Aorta (tissue), 5 donors: ENCODE measurements at places on chromosomes 3 and 15. TPM values are rescaled to one million over a fixed set of nuclear protein-coding genes. Genes with fewer than 3 reads are reported as not detected.

SLC28A1 gene
- total RNA-seq: 2.0 TPM

DNA sequence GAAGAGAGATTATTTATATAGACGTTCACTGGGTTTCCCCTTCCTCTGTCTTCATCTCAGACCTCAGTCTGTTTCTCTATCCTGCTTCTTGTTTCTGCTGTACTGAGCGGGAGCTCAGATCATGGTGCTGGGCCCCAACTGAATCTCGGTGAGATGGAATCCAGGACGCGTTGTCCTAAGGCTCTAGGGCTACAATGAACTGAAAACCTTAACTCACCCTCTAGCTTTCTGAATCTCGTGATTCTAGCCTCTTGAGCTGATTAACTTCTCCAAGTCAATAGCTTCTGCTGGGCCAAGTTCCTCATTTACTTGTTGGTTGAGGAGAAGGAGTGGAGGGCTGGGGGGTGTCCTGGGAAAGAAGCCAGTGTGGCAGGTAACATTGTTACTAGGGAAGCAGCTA lies 32.7 kb upstream of the MAP3K13 start:
- no peak overlapping the region for H3K4me3 ChIP-seq
- no peaks in the 10 kb centered on the region for H3K4me1 ChIP-seq
- no peaks in the 10 kb centered on the region for H3K27me3 ChIP-seq

- H3K36me3 ChIP-seq: no peaks in the 10 kb centered on the region
- no peak for DNase-seq
- H3K27me3 ChIP-seq: no peaks in the 10 kb centered on the region
- H3K27ac ChIP-seq: no peak overlapping the region
- no peak overlapping the region for H3K4me3 ChIP-seq
These were observed 133.8 kb upstream of the MCTP2 start for GRCh38 chr15:94097552-94097951.

WDR93 gene
- total RNA-seq: not detected

DNA sequence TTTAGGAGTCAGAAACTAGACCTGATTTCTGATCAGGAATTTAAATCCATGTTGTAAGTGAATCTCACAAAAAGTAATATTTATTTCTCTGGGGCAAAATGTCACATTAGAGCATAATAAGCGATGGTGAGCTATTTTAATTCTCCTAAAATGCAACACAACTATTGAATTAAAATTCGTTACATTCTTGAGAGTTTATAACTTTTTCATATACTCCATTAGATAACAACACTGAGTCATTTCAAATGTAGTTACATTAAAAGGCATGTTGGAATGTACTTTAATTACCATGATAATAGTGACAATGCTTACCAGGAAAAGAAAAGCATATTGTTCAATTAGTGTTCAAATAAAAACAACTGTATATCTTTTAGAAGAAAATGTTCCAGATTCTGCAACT lies 116.9 kb downstream of the CADM2 start:
- H3K4me1 ChIP-seq: no peaks in the 10 kb centered on the region
- H3K4me3 ChIP-seq: no peak overlapping the region
- no peaks in the 10 kb centered on the region for H3K27me3 ChIP-seq

DNA sequence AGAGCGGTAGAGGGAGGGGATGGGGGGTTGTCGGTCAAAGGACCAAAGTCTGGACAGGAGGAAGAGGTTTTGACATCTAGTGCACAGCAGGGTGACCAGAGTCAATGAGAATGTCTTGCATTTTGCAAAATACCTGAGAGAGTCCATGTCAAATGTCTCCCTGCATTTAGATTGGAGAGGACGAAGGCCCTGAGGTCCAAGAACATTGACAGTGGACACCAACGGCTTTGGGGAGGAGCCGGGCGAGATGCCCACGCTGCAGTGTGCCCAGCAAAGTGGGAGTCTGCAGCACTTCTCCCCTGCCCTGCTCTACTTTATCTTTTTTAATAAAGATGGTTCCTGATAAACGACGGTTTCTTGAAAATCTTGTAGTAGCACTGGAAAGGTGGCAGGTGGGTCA lies 67.4 kb upstream of the TAMM41 start:
- H3K27ac ChIP-seq: no peak overlapping the region
- no peaks in the 10 kb centered on the region for H3K4me1 ChIP-seq
- no peak for DNase-seq
- H3K27me3 ChIP-seq: no peaks in the 10 kb centered on the region
- no peak overlapping the region for H3K4me3 ChIP-seq

DNA sequence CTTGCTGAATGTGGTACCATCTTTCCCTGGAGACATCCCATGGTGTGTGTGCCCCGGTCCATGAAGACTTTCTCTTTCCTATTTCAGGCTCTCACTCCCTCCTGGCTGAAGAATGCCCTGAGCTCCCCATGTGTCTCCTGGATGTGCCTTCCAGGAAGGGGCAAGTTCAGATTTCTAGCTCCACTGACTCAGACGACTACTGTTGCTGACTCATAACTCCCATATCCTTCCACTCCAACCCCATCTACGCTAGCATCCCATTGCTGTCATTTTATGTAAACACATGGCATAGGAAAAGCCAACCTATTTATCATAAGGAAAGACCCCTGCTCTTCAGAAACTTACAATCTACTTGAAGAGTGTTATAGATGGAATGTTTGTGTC lies 95.0 kb downstream of the ADCY5 start:
- H3K4me1 ChIP-seq: peaks cover 3% of the 10 kb centered on the region
- H3K36me3 ChIP-seq: no peaks in the 10 kb centered on the region
- no peak overlapping the region for H3K4me3 ChIP-seq
- no peaks in the 10 kb centered on the region for H3K27me3 ChIP-seq

DNA sequence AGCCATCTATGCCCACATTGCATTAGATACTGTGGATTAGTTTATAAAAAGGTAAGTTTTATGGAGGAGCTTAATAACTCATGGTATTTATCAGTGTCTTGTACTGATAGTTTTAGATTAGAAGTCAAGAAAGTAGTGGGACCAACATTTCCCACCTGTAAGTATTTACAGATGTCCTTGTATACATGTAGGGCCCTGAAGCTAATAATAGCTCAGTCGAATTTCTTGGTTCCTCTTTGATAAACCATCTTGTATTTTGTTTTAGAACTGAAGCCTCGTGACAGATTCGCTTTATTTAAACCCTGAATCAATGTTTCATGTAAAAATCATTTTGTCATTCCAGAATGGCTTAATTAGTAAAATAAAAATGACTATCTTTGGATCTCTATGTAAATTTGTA lies 73.4 kb downstream of the CRYBG3 start:
- no peak overlapping the region for H3K27ac ChIP-seq
- no peaks in the 10 kb centered on the region for H3K4me1 ChIP-seq
- H3K4me3 ChIP-seq: no peak overlapping the region
- no peak for DNase-seq

GPR149 gene
- not detected for total RNA-seq

DNA sequence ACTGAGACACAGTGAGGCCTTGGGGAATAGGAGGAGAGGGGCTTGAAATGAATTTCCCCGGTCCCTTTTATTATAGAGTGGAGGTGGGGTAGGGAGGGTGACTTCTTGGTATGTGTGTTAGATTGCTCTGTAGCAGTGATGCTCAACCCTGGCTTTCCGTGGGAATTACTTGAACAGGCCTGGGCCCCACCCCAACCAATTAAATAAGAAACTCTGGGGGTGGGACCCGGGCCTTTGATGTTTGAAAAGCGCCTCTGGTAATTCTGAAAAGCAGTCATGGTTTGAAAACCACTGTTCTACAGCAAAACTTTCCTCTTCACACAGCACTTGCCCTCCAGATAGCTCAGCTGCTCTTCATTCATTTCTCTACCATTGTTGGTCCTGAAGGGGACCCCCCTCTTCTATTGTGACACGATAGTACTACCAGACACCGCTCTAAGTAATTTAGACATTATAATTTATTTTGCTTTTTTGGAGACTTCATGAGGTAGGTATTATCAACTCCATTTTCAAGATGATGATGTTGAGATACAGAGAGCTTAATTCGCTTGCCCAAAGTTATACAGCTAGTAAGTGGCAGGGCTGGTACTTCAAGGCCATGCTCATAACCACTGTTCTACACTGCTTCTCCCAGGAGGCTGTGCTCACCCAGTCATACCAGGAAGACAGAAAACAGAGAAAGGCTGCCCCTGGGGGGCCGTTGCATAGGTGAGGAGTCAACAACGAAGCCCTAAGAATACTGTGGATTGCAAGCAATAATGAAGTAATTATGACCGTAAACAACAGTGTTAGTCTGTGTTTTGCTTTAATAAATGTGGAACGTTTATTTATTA lies 176.2 kb downstream of the PEX5L start:
- H3K4me3 ChIP-seq: no peak overlapping the region
- H3K4me1 ChIP-seq: no peaks in the 10 kb centered on the region
- H3K27ac ChIP-seq: no peak overlapping the region
- H3K36me3 ChIP-seq: no peaks in the 10 kb centered on the region
- no peaks in the 10 kb centered on the region for H3K27me3 ChIP-seq
- DNase-seq: no peak

DNA sequence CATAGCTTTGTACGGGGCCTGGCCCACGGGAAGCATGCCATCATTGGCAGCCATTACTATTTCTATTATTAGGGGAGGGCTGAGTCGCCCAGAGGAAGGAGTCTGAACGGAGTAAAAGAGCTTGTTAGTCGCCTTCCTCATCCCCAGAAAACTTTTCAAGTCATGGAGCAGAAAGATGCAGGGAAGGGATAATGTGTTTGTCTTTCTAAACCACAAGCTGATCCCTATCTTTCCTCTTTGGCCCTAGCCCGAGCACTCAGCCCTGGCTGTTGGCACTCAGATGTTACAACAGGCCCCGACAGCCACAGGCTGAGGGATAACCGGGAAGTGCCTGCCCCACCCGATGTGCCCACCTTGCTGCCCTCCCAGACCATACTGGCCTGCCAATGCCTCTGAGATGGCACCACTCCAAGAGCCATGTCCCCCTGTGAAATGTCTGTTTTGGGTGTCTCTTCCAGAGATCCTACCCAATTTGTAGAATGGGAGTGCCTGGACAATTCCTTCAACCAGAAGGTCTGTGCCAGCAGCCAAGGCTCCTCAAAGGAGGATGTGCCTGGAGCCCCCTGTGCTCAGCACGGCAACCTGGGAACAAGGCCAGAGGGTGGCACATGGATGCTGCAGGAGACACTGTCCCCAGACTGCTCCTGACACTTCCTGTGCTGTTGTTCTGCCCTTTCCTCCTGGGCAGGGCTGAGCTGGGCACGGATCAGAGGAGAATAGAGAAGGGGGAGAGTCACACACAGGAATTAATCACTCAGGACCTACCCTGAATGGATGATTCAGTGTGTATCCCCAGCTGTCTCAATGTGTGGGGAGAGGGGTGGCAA lies 10.8 kb downstream of the PAK6 start:
- no peak overlapping the region for H3K4me3 ChIP-seq
- DNase-seq: peak; percentile 37
- H3K4me1 ChIP-seq: no peaks in the 10 kb centered on the region
- no peaks in the 10 kb centered on the region for H3K27me3 ChIP-seq
- H3K27ac ChIP-seq: no peak overlapping the region

DNA sequence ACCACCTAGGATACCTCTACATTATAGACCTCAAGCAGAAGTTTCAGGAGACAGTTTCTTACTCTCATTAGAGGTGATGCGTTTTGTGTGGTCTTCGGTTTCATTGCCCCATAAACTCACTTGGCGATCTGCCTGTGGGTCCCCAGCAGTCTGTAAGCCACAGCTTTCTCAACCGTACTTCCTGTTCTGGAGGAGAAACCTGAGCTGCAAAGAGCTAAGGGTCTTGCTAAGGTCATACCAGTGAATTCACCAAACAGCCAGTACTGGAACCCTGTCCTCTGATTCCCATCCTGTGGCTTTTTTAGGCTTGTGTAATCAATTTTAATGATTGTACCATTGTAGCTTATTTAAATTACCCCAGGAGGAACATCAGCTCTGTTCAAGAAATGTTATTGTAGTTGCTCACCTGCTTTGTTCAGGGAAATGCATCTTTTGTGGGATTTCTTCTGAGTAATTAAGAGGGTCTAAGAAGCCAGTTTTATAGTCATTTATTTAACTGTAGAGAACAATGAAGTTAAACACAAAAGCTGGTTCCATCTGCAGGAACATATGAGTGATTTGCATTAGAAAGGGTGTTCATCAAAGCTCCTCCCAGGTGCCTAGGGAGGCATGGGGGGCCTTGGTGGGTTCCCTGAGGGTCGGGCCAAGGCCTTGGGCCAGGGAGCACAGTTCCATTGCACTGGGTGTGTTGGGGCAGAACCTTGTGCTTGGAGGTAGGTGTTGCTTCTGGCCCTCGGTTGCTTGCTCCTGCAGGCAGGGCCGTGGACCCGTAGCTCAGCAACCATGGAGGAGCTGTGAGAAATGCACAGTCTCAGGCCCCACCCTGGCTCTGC lies 69.6 kb downstream of the APBA2 start:
- H3K4me3 ChIP-seq: no peak overlapping the region
- H3K27ac ChIP-seq: no peak overlapping the region
- no peaks in the 10 kb centered on the region for H3K36me3 ChIP-seq
- no peaks in the 10 kb centered on the region for H3K4me1 ChIP-seq
- no peak for DNase-seq
- H3K27me3 ChIP-seq: no peaks in the 10 kb centered on the region

ALDH1L1 gene
- 10.9 TPM for total RNA-seq

MASP1 gene
- 6.0 TPM for total RNA-seq

ACAN gene
- 312 TPM for total RNA-seq

ATG7 gene
- total RNA-seq: 46.1 TPM

DNA sequence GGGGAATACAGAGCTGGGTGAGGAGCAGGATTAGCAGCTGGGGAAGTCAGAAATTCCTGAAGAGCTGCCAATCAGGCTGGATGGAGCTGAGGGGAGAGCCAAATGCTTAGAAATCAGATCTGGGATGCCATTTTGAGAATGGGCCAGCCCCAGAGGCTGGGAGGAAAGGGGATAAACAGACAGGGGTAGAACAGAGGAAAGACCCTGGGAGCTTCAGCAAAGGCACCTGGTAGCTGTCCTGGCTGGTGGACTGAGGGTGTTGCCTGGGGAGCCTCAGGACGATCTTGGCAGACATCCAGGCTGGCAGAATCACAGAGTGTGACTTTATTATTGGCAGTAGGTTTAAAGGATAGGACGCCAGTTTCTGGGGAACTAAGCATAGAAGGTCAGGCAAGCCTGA lies 97.8 kb downstream of the SQOR start:
- H3K27me3 ChIP-seq: no peaks in the 10 kb centered on the region
- no peak overlapping the region for H3K27ac ChIP-seq
- no peak for DNase-seq
- no peak overlapping the region for H3K4me3 ChIP-seq
- no peaks in the 10 kb centered on the region for H3K36me3 ChIP-seq

- H3K36me3 ChIP-seq: no peaks in the 10 kb centered on the region
- H3K4me1 ChIP-seq: no peaks in the 10 kb centered on the region
- H3K4me3 ChIP-seq: no peak overlapping the region
- no peaks in the 10 kb centered on the region for H3K27me3 ChIP-seq
- H3K27ac ChIP-seq: no peak overlapping the region
These were observed 848.6 kb downstream of the ROBO1 start for GRCh38 chr3:78919021-78919755.
